ENCODE measurements at places on chromosomes 12 and 14.

DNA sequence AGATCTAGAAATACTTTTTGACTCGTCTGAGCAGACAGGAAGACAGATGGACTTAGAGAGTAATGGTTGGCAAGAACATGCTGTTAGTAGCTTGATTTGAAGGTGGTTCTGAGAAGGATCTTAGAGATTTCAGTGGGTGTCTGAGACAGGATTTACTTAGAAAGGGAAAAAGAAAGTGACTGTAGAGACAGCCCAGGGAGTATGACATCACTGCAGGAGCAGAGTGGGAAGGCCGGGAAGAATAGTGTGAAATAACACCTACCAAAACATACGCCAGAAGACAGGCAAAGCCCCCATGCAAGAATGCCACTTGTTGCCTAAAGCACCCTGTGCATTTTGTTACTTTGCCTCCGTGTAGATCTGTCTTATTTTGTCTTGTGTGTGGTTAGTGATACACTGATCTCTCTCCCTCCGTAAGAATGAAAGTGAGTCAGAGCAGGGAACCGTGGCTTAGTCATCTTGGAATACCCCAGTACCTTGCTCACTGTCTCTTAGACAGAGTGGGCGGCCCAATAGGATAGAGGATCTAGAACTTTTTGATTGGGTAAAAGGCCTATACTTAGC lies 161.3 kb upstream of the IFNG-AS1 start:
- no peak for DNase-seq

DNA sequence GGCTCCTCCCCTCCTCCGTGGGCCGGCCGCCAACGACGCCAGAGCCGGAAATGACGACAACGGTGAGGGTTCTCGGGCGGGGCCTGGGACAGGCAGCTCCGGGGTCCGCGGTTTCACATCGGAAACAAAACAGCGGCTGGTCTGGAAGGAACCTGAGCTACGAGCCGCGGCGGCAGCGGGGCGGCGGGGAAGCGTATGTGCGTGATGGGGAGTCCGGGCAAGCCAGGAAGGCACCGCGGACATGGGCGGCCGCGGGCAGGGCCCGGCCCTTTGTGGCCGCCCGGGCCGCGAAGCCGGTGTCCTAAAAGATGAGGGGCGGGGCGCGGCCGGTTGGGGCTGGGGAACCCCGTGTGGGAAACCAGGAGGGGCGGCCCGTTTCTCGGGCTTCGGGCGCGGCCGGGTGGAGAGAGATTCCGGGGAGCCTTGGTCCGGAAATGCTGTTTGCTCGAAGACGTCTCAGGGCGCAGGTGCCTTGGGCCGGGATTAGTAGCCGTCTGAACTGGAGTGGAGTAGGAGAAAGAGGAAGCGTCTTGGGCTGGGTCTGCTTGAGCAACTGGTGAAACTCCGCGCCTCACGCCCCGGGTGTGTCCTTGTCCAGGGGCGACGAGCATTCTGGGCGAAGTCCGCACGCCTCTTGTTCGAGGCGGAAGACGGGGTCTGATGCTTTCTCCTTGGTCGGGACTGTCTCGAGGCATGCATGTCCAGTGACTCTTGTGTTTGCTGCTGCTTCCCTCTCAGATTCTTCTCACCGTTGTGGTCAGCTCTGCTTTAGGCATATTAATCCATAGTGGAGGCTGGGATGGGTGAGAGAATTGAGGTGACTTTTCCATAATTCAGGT lies at the start of gene PSEN1:
Gene PSEN1, plus strand, starts transcription at position 121 of the 839 bp plus-strand sequence. CDS start 11,513 bp downstream, outside the sequence.
- peak; percentile 92 for DNase-seq

GRCh38 chr12:2302711-2303580 lies 250.2 kb downstream of the CACNA1C start:
- DNase-seq: no peak

DNA sequence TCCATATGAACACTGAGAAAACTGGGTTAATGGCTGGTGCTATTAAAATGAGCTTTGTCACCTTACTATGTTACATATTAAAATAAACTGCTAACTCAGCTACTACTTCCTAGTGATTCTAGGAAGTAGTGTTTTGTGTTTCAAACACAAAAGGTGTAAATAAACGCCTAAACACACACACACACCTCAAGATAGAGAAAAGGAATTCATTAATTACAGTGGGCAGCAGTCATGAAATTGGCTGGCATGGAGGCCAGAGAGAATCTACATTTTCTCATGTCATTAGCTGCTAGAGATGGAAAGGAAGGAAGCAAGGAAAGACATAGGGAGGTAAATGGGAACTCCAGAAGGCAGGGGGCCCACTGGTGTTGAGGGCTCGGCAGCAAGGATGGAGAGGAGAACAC lies 787 bp upstream of the PRMT5 start:
- DNase-seq: no peak

- no peak for DNase-seq
Observed at GRCh38 chr12:79615596-79616560, 74.9 kb downstream of the PAWR start.

- peak; percentile 57 for DNase-seq
Observed at GRCh38 chr12:112900298-112901145, 6.2 kb upstream of the OAS1 start.

- DNase-seq: peak; percentile 31
Observed at GRCh38 chr14:93619176-93619793, 169.0 kb downstream of the PRIMA1 start.

DNA sequence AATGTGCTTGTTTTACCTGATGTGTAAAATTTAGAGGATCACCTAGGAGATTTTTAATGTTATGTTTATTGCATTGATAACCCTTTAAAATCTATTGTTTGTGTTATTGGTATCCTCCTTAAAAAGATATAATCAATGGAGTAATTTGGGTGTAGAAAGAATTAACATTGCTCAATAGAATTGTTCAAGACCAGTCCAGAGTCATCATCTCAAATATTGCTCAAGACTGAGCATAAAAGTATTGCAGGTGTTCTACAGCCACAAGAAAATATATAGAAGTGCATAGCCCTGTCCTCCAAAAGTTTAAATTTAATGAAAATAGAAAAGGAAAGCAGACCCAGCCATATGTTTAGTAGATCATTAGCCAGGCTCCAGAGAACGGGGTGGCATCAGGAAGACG lies 102.5 kb upstream of the ARID2 start:
- DNase-seq: no peak

GRCh38 chr12:120836114-120836684 lies 68.0 kb downstream of the SPPL3 start:
- no peak for DNase-seq

- DNase-seq: no peak
Observed at GRCh38 chr12:26292596-26292995, 97.2 kb downstream of the SSPN start.

GRCh38 chr14:23483236-23483854 lies 13.8 kb downstream of the NGDN start:
- no peak for DNase-seq

DNA sequence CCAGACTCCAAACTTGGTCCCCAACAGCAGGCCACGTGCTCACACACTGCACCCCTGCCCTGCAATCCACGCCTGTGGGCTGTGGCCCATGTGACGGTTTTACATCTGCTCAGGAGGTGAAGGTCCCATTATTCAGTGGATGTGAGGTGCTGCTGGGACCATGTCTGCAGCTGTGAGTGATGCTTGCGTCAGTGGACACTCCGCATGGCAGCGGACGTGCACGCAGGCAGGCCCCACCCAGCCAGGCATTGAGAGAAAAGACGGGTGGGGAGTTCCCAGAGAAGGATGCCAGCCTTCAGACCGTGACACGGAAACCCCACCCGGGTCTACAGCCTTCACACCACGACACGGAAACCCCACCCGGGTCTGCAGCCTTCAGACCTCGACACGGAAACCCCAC lies 67.6 kb downstream of the NOC4L start:
- DNase-seq: no peak

DNA sequence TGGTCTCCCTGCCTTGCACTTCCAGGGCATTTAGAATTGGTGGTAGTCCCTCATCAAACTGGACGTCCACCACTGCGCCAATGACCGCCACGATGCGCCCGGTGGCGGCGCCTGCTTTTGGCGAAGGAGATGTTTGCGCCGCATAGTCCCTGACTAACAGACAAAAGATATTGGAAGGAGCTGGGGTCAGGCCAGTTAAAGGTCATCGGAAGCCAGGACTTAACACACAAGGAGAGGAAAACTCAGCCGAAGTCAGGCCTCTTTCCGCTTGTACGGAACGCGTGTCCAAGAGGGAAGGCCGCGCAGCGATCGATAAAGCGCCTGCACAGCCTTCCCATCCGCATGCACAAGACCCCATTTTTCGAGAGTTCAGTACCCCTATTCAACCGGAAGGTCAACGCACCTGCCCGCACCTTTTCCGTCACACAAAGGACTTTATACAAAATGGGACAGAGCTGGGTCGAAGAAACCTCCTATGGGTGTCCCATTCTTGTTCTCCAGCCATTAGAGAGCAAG lies 525 bp downstream of the ATP5F1B start:
- DNase-seq: no peak

GRCh38 chr12:66188584-66189485 lies at the start of gene IRAK3:
TSS of gene IRAK3 (plus strand) at chr12:66189214. CDS start at chr12:66189300, 86 bp downstream.
- peak; percentile 36 for DNase-seq

DNA sequence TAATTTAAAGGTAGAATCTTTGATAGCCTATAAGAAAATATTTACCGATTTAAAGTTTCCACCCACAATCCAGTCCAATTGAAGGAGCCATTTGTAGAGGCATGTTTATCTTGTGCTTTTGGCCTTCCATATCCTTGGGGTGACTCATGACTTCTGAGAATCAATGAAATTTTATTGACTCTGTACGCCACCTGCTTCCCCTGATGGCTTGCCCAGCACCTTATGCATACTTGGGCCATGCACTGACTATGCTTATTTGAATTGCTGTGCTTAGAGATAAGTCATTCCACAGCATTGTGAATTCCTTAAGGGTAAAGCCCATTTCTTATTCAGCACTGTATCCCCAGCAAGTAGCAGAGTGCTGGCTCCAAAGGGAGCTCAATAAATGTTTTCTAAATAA lies 954.8 kb upstream of the SEL1L start:
- DNase-seq: no peak

GRCh38 chr12:28129031-28129430 lies 61.2 kb upstream of the CCDC91 start:
- DNase-seq: no peak

- no peak for DNase-seq
Observed at GRCh38 chr12:109981311-109981710, 14.9 kb downstream of the GIT2 start.

DNA sequence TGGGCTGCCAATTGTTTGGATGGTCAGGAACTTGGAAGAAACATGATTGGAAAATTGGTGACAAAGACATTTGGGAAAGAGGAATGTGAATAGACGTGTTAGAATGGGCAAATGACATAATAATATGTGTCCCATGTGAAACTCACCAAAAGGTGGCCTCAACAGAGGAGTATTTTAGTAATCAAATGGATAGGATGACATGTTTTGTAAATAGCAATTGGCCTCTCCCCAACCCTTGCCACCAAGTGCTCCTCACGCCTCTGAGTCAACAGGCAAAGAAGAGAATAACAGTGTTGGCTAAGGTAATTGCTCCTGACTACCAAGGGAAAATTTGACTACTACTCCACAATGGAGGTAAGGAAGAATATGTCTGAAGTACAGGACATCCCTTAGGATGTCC lies 81.4 kb downstream of the ATXN7L3B start:
- DNase-seq: no peak

GRCh38 chr14:22852940-22853767 lies 16.8 kb downstream of the MMP14 start:
- DNase-seq: peak; percentile 85

- no peak for DNase-seq
Observed at GRCh38 chr14:95404583-95404982, 84.9 kb upstream of the CLMN start.
